Ureter (tissue), 1 donor: ENCODE measurements at places on chromosomes 13 and 19. TPM values are rescaled to one million over a fixed set of nuclear protein-coding genes. Genes with fewer than 3 reads are reported as not detected.

The STAP2 gene
- total RNA-seq, result 66.8 TPM

DNA sequence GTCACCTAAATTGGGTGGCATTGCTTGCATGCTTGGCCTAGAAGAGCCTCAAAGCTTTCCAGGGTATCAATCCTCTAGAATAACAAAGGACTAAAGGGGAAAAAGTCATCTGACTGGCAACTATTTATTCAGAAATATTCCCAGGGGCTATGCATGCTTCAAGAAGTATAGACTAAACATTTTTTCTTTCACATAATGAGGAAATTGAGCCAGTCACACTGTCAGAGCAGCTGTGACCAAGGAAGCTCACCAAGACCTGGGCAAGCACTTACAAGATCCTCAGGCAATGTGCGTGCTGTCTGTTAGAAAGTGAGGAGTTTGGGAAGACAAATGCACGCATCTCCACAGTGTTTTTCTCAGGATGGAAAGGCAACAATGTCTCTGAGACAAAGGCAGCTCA lies 747.2 kb downstream of the DIAPH3 start:
- no peak for DNase-seq

The ZNF208 gene
- total RNA-seq, result 32.4 TPM

- no peak for DNase-seq
These were observed 18.9 kb downstream of the ELAVL1 start for GRCh38 chr19:7986321-7987113.

- no peak for DNase-seq
These were observed 3.4 kb downstream of the TMEM145 start for GRCh38 chr19:42316223-42317211.

The CGB5 gene
- 1.1 TPM for total RNA-seq

DNA sequence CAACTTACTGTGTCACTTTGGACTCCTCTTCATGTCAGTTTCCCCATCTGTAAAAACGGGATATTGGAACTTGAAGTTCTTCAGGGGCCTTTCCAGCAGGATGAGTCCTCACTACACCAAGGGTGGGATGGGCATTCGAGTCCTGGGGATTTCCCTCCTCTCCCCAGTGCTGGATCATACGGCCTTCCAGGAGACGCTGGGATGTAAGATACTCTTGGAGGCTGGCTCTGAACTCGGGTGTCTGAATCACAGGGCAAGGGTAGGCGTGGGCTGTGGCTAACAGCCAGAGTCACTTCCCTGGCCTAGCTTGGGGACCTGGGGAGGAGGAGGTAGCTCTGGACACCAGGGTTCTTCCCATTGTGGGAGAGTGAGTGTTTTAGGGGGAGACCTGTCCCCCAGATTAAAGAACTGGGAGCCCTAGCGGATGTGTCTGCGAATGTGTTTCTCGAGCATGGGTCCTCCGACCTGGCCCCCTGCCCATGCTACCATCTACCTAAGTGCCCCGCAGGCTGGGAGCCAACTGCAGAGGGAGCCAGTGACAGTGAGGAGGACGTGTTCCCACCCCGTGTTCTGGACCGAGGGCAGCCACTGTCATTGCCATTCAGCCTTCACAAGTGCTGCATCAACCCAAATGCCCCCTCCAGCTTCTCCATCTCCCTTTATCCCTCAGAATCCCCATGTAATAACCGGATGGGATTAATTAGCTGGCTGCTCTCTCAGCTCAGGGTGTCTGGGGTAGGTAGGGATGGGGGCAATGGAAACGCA lies 2.4 kb upstream of the CYTH2 start:
- DNase-seq, result no peak

The FBXO17 gene
- 14.9 TPM for total RNA-seq

GRCh38 chr13:70723732-70724131 lies 615.5 kb upstream of the KLHL1 start:
- DNase-seq, result no peak

The C1QTNF9 gene
- 0.26 TPM for total RNA-seq

DNA sequence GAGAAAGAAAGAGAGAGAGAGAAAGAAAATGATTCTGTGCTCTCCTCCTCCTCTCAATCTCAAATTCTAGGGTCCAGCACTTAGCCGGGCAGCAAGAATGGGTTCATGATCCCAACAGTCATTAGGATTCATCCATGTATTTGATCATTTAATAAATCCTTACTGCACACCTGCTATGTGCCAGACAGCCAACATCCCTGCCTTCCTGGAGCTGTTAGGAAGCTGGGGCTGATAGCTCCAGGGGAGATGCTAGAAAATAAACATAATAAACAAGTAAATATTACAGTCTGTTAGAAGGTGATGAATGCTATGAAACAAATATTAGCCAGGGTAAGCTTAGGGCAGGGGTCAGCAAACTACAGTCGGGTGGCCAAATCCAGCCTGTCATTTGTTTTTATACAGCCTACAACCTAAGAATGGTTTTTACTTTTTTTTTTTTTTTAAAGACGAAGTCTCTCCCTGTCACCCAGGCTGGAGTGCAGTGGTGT lies 9.9 kb upstream of the ACP7 start:
- no peak for DNase-seq

DNA sequence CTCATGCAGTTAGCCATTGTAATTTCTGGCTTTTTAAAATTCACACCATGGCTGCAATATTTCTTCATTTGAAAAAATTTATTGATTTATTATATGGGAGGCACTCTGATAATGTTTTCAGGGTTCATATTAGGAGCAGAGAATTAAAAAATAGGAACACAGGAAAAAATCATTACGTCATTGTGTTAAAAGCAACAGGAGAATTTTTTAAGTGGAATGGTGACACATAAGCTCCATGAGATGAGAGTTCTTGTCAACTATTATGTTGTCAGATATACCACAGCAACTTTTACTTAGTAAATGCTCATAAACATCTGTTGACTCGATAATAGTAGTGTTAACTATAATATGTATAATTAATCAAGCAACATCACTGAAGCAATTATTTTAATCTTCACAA lies 400.1 kb downstream of the TDRD3 start:
- DNase-seq, result no peak

The SLITRK6 gene
- total RNA-seq, result 33.7 TPM

DNA sequence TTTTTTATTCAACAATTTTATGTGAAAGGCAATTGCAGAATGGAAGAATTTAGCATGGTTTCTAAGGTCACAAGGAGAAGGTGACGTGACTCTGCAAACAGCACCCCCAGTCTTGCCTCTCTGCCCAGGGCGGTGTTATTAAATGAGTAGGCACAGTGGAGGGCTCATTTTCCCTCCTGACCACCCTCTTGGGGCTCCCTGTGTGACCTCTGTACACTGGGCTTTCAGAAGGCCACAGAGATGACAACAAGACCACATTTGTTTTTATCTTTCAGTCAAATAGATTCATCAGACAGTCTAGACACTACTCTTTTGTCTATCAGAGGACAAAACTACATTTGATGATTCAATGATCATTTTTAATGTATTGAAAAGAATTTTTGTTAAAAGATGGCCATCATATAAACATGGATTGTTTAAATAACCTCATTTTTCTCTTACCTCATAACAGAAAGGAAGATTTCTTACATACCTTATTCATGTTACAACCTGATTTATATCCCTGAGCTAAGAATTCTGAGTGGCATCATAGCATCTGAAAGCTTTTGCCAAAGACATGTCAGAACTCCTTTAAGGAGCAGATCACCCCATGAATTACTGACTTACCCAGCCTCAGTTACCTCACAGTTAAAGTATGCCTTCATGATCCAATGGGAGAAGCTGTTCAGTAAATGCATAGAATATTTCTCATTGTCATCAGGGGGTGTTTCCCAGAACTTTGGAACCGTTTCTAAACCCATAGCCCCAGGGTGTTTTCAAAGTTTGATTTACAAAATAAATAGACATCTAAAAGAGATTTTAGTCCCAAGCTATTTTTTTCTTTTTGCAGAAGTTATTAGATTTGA lies 184.0 kb upstream of the RFC3 start:
- no peak for DNase-seq

GRCh38 chr13:49587311-49587847 lies 2.0 kb upstream of the RCBTB1 start:
- no peak for DNase-seq

The IGFL1 gene
- 1.9 TPM for total RNA-seq

The EPS8L1 gene
- total RNA-seq, result 64.6 TPM

DNA sequence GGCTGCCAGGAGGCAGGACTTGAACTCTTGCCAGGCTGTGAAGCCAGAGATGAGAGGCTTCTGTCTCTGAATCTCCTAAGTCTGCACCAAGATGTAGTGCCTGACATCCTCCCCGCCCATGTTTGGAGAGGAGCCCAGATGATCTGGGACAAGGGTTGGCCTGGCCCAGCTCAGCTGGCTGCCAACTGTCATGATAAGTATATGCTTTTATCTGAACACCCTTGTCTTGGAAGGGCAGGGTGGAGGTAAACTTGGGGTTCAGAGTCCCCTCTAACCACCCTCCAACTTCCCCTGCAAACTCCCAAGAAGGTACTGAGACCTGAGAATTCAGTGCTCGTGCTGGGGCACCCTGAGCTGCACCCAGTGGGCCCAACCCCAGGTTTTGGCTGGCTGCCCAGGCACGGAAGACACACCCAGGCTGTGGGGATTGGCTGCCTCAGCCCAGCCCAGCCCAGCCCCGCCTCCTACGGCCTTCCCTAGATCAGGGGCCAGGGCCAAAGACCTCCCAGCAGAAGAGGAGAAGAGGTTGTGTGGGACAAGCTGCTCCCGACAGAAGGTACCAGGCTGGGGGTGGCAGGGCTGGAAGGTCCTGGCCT lies at the start of gene CYP4F12:
Gene CYP4F12, plus strand, starts transcription at position 508 of the 596 bp plus-strand sequence. CDS start 443 bp downstream, outside the sequence.
- peak; percentile 94 for DNase-seq

- DNase-seq, result no peak
These were observed 23.9 kb downstream of the KL start for GRCh38 chr13:33040090-33040489.

DNA sequence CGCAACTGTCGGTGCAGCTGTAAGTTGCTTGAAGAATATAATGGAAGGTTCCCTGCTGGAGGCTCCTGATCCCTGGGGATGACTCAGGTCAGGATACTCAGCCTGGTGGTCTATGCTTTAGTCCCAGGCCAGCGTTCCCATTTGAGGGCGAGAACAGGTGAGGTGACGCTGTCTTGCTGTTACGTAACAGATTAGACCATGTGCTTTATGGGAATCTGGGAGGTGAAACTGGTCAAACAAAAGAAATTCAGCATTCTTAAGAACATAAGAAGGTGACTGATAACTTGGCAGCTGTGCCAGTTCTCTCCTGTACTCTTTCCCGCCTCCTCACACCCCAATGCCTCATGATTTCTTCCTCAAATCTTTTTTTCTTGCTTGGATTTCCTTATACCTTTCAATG lies at the start of gene CXCL17:
Gene CXCL17, minus strand, starts transcription at position 114 of the 400 bp plus-strand sequence. CDS start 114 bp downstream, outside the sequence.
- DNase-seq, result peak; percentile 67

The SPINT2 gene
- total RNA-seq, result 286 TPM

- DNase-seq, result no peak
These were observed 203.9 kb downstream of the COL4A1 start for GRCh38 chr13:110103026-110103425.

- no peak for DNase-seq
These were observed 38.4 kb upstream of the TCF3 start for GRCh38 chr19:1690699-1691307.

The WDR88 gene
- total RNA-seq, result not detected

- no peak for DNase-seq
These were observed 859 bp downstream of the ZNF568 start for GRCh38 chr19:36916991-36917390.

The ADM5 gene
- 4.1 TPM for total RNA-seq

DNA sequence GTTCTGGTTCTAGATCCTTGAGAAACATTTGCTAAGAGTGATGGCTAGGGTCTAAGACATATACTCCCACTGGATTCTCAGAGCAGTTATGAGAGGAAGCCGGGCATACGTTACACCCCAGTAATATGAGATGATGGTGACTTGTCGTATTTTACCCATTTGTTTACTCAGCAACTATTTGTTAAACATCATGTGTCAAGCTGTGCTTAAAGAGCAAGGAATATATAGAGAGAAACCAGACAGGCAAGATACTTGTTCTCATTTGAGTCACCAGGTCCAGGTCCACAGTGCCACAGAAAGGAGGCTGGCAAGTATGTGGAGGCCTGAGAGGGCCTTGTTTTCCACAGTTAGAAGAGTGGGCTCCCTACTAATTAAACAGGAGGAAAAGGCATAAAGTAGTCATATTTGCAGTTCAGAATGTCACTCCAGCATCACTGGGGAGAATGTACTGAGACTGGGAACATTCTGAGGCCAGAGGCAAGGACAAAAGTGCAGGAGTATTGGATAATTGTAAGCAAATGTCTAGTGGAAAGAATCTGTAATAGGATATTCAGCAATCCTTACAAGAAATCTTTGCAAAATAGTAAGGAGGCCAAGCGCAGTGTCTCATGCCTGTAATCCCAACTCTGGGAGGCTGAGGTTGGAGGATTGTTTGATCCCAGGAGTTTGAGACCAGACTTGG lies 142.2 kb downstream of the IRS2 start:
- no peak for DNase-seq

- DNase-seq, result no peak
These were observed at the start of gene MYPOP for GRCh38 chr19:45901912-45902650. Gene MYPOP (minus strand): TSS chr19:45902613. CDS start chr19:45901773, 840 bp downstream.

GRCh38 chr13:80029170-80029569 lies 311.8 kb downstream of the SPRY2 start:
- no peak for DNase-seq

DNA sequence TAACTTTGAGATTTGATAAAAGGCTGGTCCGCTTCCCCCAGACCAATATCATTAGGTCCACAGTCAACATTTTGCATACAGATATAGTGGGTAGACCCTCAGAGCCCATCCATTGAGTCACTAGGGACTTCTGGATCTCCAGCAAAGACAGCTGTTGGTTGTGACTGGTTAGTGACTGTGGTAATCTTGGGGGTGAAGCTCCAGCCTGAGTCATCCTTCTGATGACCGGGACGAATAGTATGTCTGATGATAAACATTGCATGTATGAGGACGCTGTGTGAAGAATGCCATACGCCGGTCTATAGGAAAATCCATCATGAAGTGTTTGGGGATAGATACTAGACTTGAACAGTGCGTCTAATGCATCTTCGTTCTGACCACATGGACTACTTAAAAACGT lies 307.0 kb downstream of the UQCRFS1 start:
- DNase-seq, result no peak

The MBD3L3 gene
- total RNA-seq, result not detected

GRCh38 chr13:20192158-20192835 lies 441 bp downstream of the GJB2 start:
- DNase-seq, result no peak

The CNFN gene
- total RNA-seq, result 5.3 TPM

The SOHLH2 gene
- total RNA-seq, result 9.7 TPM

The CARD8 gene
- 47.3 TPM for total RNA-seq

- DNase-seq, result no peak
These were observed 6.5 kb downstream of the SYCE2 start for GRCh38 chr19:12912571-12912970.

- DNase-seq, result no peak
These were observed 118.7 kb downstream of the POSTN start for GRCh38 chr13:37479916-37480315.

GRCh38 chr13:112467236-112467635 lies 91.1 kb downstream of the SPACA7 start:
- DNase-seq, result peak; percentile 24

The CLDN10 gene
- not detected for total RNA-seq

- DNase-seq, result no peak
These were observed 2.5 kb downstream of the CFD start for GRCh38 chr19:861756-862580.

- no peak for DNase-seq
These were observed 122.0 kb upstream of the FNDC3A start for GRCh38 chr13:48853728-48854102.

GRCh38 chr13:31835932-31836331 lies 96.6 kb downstream of the RXFP2 start:
- DNase-seq, result no peak

The EEF1AKMT1 gene
- 14.2 TPM for total RNA-seq

The DNAAF3 gene
- 1.6 TPM for total RNA-seq

The KLK13 gene
- not detected for total RNA-seq

The NANOS2 gene
- total RNA-seq, result not detected

GRCh38 chr19:16871871-16872270 lies 16.9 kb upstream of the F2RL3 start:
- DNase-seq, result no peak

- peak; percentile 76 for DNase-seq
These were observed 10.5 kb downstream of the PVR start for GRCh38 chr19:44653977-44654774.
